ENCODE measurements at places on chromosomes 12 and 14. TPM values are rescaled to one million over a fixed set of nuclear protein-coding genes. Genes with fewer than 3 reads are reported as not detected.

GRCh38 chr14:99137001-99137700, 134.8 kb downstream of the BCL11B start:
- H3K4me1 ChIP-seq: peaks cover 12% of the 10 kb centered on the region
- H3K27ac ChIP-seq: no peak overlapping the region
- no peak for DNase-seq
- H3K27me3 ChIP-seq: peaks cover 21% of the 10 kb centered on the region
- H3K36me3 ChIP-seq: no peaks in the 10 kb centered on the region
- no peak overlapping the region for H3K4me3 ChIP-seq

DNA sequence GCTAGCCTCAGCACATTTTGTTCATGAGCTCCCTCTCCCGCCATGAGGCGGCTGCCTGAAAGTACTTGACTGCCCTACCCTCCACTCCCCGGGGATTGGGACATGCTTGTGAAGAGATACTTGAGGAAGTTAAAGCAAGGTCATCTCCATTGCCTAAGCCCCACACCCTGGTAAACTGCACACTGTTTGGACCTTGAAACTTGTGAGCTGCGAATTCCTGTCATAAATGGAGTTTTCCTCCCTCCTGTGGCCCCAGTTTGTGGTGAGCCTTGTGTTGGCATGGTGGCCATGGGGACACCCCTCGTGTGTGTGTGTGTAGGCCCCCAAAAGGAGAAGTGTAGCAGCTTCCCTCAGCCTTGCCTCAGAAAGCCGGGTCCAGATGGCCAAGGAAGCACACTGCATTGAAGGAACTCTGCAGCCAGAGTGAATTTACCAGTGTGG, 395.5 kb downstream of the ZFP36L1 start:
- no peak overlapping the region for H3K4me3 ChIP-seq
- peak overlapping the region; percentile 65 for H3K27ac ChIP-seq
- no peak for DNase-seq
- no peaks in the 10 kb centered on the region for H3K36me3 ChIP-seq
- no peaks in the 10 kb centered on the region for H3K27me3 ChIP-seq
- peaks cover 94% of the 10 kb centered on the region for H3K4me1 ChIP-seq

DNA sequence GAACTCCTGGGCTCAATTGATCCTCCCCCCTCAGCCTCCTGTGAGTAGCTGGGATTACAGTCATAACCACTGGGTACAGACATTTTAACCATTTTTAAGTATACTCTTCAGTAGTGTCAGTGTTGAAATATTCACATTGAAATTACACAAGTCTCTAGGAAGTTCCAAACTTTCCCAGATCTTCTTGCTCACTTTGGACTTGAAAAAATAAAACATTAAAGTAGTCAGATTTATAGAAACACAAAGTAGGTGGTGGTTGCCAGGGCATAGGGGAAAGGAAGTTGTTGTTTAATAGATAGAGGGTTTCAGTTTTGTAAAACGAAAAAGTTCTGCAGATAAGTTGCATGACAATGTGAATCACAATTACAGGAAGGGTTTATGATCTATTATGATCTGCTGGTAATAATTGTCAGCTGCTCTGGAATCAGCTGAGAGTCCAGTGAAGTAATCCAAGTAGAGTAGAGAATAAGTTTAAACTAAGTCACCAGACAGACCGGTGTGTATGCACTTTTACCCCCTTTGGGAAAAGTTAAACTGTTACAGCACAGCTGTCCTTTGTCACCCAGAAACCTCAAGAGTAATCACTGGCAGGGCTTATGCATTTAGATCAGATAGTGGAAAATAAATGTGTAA, 27.4 kb downstream of the PCNX1 start:
- H3K36me3 ChIP-seq: peaks cover 25% of the 10 kb centered on the region
- H3K27ac ChIP-seq: no peak overlapping the region
- H3K27me3 ChIP-seq: no peaks in the 10 kb centered on the region
- H3K4me3 ChIP-seq: no peak overlapping the region
- peaks cover 6% of the 10 kb centered on the region for H3K4me1 ChIP-seq

The RAPGEF3 gene
- 0.89 TPM for total RNA-seq

DNA sequence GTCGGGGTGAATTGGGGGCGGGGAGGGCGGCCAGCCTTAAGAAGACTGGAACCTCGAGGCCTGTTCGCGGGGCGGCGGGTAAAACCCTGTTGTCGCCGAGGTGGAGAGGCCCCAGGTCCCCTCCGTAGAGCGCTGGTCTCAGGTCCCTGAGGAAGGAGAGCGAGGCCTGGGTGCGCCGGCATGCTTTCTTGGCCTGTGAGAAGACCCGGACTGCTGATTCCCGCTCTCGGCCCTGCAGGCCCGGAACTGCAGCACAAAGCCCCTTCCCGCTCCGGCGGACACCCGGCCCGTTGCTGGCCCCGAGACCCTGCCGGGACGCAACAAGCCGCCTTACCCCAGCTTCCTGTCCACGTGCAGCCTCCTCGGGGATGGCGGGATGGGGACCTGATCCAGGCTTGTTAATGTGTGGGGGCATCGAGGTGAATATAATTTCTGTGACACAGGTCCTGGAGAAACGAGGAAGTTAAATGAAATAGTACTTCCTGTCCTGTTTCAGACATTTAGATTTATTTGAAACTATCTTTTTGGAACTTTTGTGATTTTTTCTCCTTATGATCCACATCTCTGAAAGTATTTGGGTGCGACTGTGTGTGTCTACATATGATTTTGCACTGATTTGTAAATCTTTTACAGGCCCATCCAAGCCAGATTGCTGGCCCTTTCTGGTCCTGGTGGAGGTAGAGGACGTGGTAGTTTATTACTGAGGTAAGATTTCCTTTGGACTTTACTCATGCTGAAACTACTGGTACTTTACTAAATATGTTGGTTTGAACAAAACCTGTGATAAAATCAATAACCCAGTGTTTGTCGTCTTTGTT, 600 bp downstream of the PNN start:
- peaks cover 22% of the 10 kb centered on the region for H3K36me3 ChIP-seq
- peaks cover 41% of the 10 kb centered on the region for H3K4me1 ChIP-seq
- DNase-seq: peak; percentile 48
- H3K27me3 ChIP-seq: peaks cover 4% of the 10 kb centered on the region
- peak overlapping the region; percentile 100 for H3K27ac ChIP-seq

The NRXN3 gene
- 2.5 TPM for total RNA-seq

DNA sequence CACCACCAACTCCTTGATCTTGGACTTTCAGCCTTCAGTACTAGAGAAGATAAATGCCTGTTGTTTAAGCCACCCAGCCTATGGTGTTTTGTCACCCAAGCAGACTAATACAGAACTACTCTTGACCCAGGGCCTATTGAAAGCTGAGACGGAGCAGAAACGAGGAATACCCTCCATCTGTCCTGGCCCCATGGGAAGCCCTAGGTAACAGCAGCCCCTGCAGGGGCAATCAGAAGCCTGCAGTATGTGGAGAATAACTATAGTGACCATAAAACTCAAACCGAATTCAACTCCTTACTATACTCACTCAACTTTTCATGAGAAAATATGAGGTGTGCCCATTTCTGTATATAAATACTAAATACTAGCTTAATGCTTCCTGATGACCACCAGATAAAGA, 307.4 kb downstream of the NUAK1 start:
- H3K36me3 ChIP-seq: no peaks in the 10 kb centered on the region
- no peaks in the 10 kb centered on the region for H3K27me3 ChIP-seq
- no peak overlapping the region for H3K4me3 ChIP-seq
- H3K27ac ChIP-seq: peak overlapping the region; percentile 23

- H3K27ac ChIP-seq: no peak overlapping the region
- H3K27me3 ChIP-seq: peaks cover 69% of the 10 kb centered on the region
- peak; percentile 9 for DNase-seq
Measured at GRCh38 chr14:35535483-35536112, 1.6 kb downstream of the INSM2 start.

GRCh38 chr12:31895449-31896150, 63.6 kb upstream of the RESF1 start:
- no peaks in the 10 kb centered on the region for H3K27me3 ChIP-seq
- H3K36me3 ChIP-seq: no peaks in the 10 kb centered on the region
- DNase-seq: no peak
- H3K4me1 ChIP-seq: peaks cover 23% of the 10 kb centered on the region
- H3K27ac ChIP-seq: peak overlapping the region; percentile 38
- H3K4me3 ChIP-seq: no peak overlapping the region

The ANKLE2 gene
- 93.4 TPM for total RNA-seq

DNA sequence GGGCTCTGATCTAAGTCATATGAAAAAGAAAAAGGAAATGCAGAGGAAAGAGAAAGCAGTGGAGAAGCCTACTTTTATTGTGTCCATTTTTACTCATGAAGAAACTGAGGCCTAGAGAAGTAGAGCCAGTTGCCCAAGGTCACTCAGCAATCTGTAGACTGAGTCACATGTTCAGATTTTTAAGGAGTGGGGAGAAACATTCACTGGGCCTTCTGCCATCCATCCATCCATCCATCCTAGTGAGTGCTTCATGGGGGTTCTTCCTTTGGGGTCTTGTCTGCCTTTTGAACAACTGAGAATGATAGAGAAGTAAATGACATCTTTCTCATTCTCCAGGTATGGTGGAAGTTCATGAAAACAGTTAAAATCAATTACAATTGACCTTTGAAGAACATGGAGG, 233.6 kb upstream of the SRRM4 start:
- H3K27ac ChIP-seq: no peak overlapping the region
- H3K36me3 ChIP-seq: no peaks in the 10 kb centered on the region
- H3K4me1 ChIP-seq: no peaks in the 10 kb centered on the region

GRCh38 chr12:53201177-53201541, 5.9 kb downstream of the ITGB7 start:
- no peak overlapping the region for H3K4me3 ChIP-seq
- H3K36me3 ChIP-seq: no peaks in the 10 kb centered on the region
- H3K27me3 ChIP-seq: peaks cover 40% of the 10 kb centered on the region
- H3K27ac ChIP-seq: no peak overlapping the region
- peaks cover 10% of the 10 kb centered on the region for H3K4me1 ChIP-seq
- DNase-seq: no peak

- no peak for DNase-seq
- no peaks in the 10 kb centered on the region for H3K36me3 ChIP-seq
- H3K27me3 ChIP-seq: peaks cover 20% of the 10 kb centered on the region
- no peak overlapping the region for H3K4me3 ChIP-seq
- H3K4me1 ChIP-seq: no peaks in the 10 kb centered on the region
Measured at GRCh38 chr14:90201344-90201743, 55.0 kb upstream of the PSMC1 start.

DNA sequence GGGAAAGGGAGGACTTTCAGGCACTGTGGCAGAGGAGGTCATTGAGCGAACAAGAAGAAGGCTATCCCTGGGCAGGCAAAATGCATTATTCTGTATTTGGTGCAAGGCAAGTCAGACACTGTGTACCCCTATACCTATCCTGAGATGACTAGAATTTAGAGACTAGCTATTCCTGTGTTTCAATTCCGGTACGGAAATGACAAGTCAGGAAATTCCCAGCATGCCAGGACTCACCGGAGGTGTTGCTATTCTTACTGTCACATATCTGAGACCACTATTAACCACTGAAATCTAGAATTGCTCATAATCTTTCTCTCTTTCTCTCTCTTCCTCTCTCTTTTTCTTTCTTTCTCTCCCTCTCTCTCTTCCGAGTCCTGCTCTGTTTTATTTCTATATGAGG, 297.1 kb downstream of the PDZRN4 start:
- no peak overlapping the region for H3K4me3 ChIP-seq
- H3K27me3 ChIP-seq: no peaks in the 10 kb centered on the region
- DNase-seq: no peak
- no peaks in the 10 kb centered on the region for H3K4me1 ChIP-seq
- H3K27ac ChIP-seq: no peak overlapping the region

DNA sequence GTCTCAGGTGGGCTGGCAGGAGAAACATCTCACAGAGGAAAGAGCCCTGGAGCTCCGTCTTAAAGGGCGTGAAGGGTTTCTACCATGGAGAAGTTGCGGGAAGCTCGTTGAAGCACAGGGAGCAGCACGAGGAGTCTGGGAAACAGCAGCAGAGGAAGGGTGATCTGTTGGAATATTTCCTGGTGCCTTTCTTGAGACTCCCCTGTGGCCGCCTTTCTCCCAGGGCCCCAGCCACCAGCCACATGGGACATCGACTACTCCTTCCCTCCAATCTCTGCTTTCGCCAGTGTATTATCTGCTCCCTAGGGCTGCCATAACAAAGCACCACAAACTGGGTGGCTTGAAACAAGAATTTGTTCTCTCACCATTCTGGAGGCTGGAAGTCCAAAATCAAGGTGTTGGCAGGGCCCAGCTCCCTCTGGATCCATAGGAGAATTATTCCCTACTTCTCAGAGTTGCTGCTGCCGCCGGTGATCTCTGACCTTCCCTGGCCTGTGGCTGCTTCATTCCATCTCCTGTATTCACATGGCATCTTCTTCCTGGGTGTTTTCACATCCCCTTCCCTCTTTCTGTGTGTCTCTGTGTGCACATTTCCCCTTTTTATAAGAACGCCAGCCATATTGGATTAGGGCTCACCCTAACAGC, 152.8 kb upstream of the GSC start:
- H3K36me3 ChIP-seq: no peaks in the 10 kb centered on the region
- DNase-seq: no peak
- H3K27ac ChIP-seq: no peak overlapping the region
- H3K4me3 ChIP-seq: no peak overlapping the region
- H3K4me1 ChIP-seq: no peaks in the 10 kb centered on the region

The RFLNA gene
- 2.1 TPM for total RNA-seq

The NGB gene
- total RNA-seq: not detected

The SIVA1 gene
- 121 TPM for total RNA-seq

- no peak overlapping the region for H3K4me3 ChIP-seq
- no peaks in the 10 kb centered on the region for H3K4me1 ChIP-seq
- H3K36me3 ChIP-seq: peaks cover 6% of the 10 kb centered on the region
- H3K27me3 ChIP-seq: no peaks in the 10 kb centered on the region
- DNase-seq: no peak
Measured at GRCh38 chr12:38144601-38145436, 171.8 kb upstream of the ALG10B start.

DNA sequence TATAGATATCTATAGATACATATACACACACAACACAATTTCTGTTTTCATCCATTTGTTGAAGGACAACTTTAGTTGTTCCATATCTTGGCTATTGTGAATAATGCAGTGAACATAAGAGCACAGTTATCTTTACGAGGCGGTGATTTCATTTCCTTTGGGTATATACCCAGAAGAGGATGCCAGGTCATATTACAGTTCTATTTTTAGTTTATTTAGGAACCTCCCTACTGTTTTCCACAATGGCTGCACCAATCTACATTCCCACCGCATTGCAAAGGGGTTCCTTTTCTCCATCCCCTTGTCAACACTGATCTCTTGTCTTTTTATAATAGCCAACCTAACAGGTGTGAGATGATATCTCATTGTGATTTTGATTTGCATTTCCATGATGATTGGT, 143.4 kb upstream of the ARHGAP5 start:
- DNase-seq: no peak
- H3K4me1 ChIP-seq: peaks cover 31% of the 10 kb centered on the region
- H3K27ac ChIP-seq: no peak overlapping the region
- no peaks in the 10 kb centered on the region for H3K36me3 ChIP-seq
- no peak overlapping the region for H3K4me3 ChIP-seq
- no peaks in the 10 kb centered on the region for H3K27me3 ChIP-seq

- peaks cover 15% of the 10 kb centered on the region for H3K4me1 ChIP-seq
- H3K4me3 ChIP-seq: no peak overlapping the region
- H3K36me3 ChIP-seq: peaks cover 3% of the 10 kb centered on the region
- H3K27ac ChIP-seq: no peak overlapping the region
Measured at GRCh38 chr14:49546766-49547165, 39.4 kb downstream of the RPS29 start.
